Amniotic epithelial cell (primary cell): ENCODE measurements at places on chromosomes 16 and 17.

GRCh38 chr16:23499801-23500200 is 10.5 kb downstream of the GGA2 start:
- DNase-seq: no peak

- DNase-seq: no peak
Measured at GRCh38 chr17:37088459-37088858, 139.7 kb downstream of the AATF start.

DNA sequence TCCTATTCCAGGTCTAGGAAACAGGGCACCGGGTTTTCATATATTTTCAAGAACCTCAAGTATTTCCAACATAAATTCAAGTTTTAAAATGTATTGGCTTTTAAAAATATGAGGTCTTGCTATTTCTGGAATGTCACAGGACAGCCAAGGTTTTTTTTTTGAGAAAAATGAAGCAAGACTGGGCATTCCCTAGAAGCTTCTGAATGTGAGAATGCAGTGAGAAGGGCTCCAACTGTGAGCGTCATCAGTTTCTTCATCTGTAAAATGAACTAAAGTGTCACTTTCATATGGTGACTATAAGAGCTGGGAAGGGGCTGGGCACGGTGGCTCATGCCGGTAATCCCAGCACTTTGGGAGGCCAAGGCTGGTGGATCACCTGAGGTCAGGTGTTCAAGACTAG is 455.8 kb upstream of the MAF start:
- peak; percentile 2 for DNase-seq

- DNase-seq: peak; percentile 23
Measured at GRCh38 chr16:5056352-5056751, 9.4 kb downstream of the C16orf89 start.

DNA sequence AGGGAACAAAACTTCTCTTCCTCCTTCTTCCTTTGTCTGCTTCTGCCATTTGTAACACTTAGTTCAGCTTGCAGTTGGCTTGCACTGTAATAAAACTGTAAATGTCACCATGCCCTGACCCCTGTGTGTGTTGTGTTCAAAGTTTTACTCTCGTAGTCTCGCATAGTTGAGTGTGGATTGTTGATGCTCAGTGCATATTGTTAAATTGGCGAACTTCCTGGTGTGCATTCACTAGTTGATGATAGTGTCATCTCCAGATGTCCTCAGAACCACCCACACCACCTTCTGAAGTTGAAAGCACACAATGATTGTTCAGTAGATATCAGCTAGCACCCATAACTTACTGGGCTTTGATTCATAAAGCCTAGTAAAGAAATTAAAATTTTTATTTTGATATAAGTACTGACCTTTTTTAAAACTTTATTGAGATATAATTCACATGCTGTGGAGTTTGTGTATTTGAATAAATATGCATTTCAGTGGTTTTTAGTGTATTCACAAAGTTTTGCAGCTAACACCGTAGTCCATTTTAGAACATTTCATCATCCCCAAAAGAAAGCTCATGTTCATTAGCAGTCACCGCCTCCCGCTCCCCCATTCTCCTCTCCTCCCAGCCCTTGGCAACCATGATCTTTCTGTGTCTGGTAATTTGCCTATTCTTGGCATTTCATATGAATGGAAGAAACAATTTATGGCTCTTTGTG is 25.0 kb downstream of the USP10 start:
- DNase-seq: no peak

DNA sequence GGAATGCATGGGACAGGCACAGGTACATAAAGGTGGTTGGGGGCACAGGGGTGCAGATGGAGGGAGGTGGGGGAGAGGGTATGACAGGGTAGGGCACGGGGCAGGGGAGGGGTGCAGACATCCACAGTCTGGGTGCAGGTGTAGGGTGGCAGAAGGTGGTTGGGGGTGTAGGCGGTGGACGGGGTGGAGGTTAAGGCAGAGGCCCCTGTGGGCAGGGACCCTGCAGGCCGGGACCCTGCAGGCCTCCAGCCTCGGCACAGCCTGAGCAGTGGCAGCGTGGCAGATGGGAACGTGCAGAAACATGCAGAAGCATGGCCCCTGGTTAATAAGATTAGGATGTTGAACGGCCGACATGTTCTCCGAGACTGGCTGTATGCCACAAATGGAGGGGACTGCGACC is 115.2 kb downstream of the RBFOX3 start:
- no peak for DNase-seq

DNA sequence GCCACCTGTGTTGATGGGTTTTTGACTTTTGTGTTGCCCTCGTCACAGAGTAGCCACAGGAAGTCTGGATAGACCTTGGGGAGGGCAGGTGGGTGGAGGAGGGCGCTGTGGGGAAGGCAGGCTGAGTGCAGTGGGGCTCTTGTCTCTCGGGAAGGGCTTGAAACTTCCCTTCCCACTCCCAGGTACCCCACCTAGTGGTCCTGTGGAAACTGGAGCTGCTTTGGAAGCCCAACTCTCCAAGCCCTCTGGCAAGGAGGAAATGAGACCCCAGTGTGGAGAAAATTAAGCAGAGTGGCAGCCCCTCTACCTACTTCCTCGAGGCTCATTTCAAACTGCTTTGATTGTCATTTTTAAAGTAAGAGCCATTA is 9.2 kb downstream of the CA5A start:
- DNase-seq: no peak

GRCh38 chr17:45131616-45132319 is 547 bp downstream of the PLCD3 start:
- no peak for DNase-seq

DNA sequence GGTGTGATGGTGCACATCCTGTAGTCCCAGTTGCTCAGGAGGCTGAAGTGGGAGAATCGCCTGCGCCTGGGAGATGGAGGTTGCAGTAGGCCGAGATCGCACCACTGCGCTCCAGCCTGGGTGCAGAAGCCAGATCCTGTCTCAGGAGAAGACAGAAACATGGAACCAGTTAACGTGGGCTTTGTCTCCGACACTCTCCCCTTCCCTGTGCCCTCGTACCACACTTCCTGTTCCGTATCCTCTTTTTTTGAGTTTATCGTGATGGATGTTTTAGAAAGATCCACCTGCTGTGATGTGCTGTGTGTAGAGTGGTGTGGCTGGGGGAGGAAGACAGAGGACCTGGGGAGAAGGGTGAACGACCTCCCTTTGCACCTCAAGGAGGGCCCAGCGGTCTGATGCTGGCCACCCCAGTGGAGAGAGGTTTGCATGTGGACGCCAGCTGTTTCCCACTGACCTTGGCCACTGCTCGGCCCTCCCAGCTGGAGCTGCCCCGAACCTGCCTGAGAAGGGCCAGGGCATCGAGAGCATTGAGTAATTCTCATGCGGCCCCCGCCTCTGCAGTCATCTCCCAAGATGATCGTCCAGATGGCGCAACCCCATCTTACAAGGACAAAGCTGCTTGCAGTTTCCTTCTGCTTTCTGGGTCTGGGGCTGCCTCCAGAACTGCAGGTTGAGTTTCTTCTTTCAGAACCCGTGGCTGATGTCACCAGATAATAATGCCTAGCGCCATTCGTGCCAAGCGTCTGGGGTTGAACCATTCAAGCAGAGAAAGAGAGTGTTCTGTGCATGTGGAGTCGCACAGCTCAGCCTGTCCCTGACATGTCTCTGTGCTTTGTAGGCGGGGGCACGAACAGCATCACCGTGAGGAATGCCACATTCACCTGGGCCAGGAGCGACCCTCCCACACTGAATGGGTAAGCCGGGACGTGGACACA is 126.3 kb downstream of the ABCC1 start:
- peak; percentile 93 for DNase-seq

DNA sequence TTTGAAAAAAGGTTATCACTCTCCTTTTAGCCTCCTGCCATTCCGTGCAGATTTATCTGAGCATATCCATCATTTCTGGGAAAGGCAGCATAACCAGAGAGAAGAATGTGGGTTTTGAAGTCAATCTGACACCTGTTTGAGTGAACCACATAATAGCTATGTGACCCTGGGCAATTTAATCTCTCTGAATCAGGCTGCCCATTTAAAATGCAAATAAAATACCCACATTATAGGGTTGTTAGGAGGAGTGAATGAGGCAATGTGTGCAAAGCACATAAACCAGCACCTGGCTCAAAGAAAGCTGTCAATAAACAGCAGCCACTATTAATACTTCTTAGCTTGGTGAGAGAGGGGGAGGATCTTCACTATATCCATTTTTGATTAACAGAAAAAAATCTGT is 88.0 kb downstream of the CACNG1 start:
- peak; percentile 22 for DNase-seq

GRCh38 chr16:71474864-71475263 is 12.8 kb upstream of the ZNF23 start:
- peak; percentile 70 for DNase-seq

DNA sequence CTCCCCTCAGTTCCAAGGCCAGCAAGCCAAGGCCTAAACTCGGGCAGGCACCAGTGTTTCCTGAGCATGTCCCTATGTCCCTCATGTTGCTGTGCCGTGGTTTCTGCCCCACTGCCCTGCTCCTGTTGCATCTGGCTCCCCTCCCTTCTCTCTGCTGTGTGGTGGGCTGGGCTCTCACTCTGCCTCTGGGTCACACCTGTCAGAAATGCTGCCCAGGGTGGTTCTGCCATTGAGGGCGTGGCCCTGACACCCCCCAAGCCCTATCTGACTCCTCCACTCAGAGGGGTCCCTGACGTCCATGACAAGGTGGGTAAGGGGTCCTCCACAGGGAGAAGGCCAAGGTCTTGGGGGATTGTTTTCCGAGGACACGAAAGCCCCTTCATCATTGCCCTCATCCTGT is 9.2 kb upstream of the ITGA3 start:
- DNase-seq: no peak

- no peak for DNase-seq
Measured at GRCh38 chr17:21679256-21680146, 12.8 kb upstream of the KCNJ18 start.

DNA sequence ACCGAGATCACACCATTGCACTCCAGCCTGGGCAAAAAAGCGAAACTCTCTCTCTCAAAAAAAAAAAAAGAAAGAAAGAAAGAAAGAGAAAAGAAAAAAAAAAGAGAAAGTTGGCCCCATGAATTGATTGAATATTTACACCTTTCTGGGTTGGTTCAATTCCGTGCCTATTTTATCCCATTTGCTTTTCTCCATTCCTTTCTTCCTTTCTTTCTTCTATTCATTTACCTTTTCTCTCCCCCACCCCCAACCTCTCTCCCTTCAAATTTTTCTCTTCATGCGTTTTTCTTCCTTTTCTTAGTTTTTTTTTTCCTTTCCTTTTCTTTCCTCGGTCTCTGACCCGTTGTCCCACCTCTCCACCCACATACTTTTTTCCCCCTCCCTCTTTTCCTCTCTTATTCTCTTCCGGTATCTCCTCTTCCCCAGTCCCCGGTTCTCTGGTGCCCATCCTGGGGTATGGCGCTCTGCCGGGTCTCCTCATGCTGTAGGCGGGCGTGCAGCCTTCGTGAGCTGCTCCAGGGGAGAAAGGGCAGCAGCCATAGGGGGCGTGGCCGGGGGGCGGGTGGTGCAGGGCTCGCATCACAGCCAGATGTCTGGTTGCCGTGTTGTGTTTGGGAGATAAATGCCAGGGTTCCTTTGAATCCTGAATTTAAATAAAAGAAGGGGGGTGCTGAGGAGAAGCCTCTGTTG is 5.3 kb upstream of the COL1A1 start:
- DNase-seq: no peak

GRCh38 chr17:17191961-17192381 is 14.2 kb downstream of the PLD6 start:
- DNase-seq: no peak

DNA sequence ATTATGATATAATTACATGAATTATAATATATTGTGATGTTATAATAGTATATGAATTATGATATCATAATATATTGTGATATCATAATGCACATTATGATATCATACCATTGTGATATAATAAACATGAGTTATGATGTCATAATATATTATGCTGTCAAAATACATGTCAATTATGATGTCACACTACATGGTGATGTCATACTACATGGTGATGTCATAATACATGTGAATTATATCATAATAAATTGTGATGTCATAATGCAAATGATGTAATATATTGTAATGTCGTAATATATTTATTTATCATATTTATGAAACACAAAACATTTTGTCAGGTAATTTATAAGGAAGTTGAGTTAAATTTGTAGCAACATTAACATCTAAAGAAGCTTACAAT is 1950.1 kb downstream of the TP53TG3F start:
- DNase-seq: no peak

DNA sequence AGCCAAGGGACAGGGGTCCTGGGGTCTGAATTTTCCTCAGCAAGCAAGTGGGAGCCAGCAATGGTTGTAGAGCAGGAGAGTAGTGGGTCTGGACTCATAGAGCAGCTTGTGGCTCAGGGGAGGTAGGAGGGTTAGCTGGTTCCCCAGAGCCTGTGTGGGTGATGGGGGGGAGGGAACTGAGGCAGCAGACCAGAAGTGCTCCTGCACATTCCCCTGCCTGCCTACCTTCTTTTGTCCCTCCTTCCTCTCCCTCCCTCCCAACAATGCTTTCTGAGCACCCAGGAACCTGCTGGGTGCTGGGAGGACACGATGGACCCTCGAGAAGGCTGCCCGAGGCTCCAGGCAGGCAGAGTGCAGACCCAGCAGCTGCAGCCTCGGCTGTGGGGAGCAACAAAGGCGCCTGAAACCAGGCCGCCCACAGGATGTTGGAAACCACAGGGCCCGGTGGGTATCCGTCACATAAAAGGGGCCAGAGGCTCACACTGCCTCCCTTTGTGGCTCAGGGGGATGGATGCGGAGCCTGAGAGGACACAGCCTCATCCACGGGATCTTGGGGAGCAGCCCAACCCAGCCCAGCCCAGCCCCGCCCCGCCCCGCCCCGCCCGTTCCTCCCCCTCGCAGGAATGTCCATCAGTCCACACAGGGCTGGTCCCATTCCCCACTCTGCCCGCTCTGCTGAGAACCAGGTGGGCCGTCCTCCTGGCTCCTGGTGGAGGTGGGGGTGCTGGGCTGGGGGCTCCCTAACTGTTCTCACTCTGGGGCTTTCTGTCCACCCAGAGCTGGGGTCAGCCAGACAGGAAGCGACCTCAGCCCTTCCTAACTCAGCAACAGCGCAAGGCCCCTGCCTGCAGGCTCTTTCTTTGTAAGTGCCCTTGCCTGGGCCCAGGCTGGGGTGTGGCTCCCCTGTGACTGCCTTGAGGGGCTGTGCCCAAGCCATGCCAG is 1.7 kb upstream of the NLRC3 start:
- DNase-seq: no peak

GRCh38 chr17:29557085-29557738 is 9.6 kb downstream of the ABHD15 start:
- peak; percentile 90 for DNase-seq
